Neural progenitor cell (in vitro differentiated cells): ENCODE measurements at places on chromosomes 7 and 10. TPM values are rescaled to one million over a fixed set of nuclear protein-coding genes. Genes with fewer than 3 reads are reported as not detected.

PTPRE gene
- 0.21 and 0.93 TPM in 2 replicates for total RNA-seq

MEOX2 gene
- 0.25 TPM in 1 of 2 replicates, not detected in the other for total RNA-seq

RELN gene
- 0.02 and 0.19 TPM in 2 replicates for total RNA-seq

DNAJC1 gene
- total RNA-seq: 24.9 and 55.3 TPM in 2 replicates

IGF2BP3 gene
- 172 and 242 TPM in 2 replicates for total RNA-seq

WASHC2C gene
- 24.6 and 33.0 TPM in 2 replicates for total RNA-seq

RAB19 gene
- total RNA-seq: 1.1 and 3.1 TPM in 2 replicates

CRHR2 gene
- 0.19 TPM in 1 of 2 replicates, not detected in the other for total RNA-seq

TMEM243 gene
- 21.0 and 30.6 TPM in 2 replicates for total RNA-seq

MYOZ1 gene
- 1.2 and 1.9 TPM in 2 replicates for total RNA-seq

MEIG1 gene
- not detected in 2 replicates for total RNA-seq

LRRC18 gene
- not detected in 2 replicates for total RNA-seq

LOXL4 gene
- total RNA-seq: 0.77 and 0.92 TPM in 2 replicates

AFAP1L2 gene
- total RNA-seq: 4.8 and 6.9 TPM in 2 replicates

ABI1 gene
- 35.1 and 43.1 TPM in 2 replicates for total RNA-seq

CTAGE4 gene
- 0.43 and 1.1 TPM in 2 replicates for total RNA-seq

TACR2 gene
- total RNA-seq: not detected in 2 replicates

ASB4 gene
- total RNA-seq: not detected in 2 replicates

C10orf67 gene
- not detected in 2 replicates for total RNA-seq

FGFR2 gene
- 76.3 and 99.1 TPM in 2 replicates for total RNA-seq

ZNF485 gene
- total RNA-seq: 4.7 and 5.4 TPM in 2 replicates

LDB3 gene
- total RNA-seq: 0.03 TPM in 1 of 2 replicates, not detected in the other

GIMAP6 gene
- total RNA-seq: not detected in 2 replicates

PNLIPRP1 gene
- not detected in 2 replicates for total RNA-seq

HEPACAM2 gene
- 0.09 TPM in 1 of 2 replicates, not detected in the other for total RNA-seq

THSD7A gene
- total RNA-seq: 0.22 and 0.28 TPM in 2 replicates

SEMA4G gene
- 2.3 and 5.4 TPM in 2 replicates for total RNA-seq

CALHM1 gene
- total RNA-seq: 0.06 TPM in 1 of 2 replicates, not detected in the other

OR2F2 gene
- not detected in 2 replicates for total RNA-seq

FAM241B gene
- 2.6 and 4.6 TPM in 2 replicates for total RNA-seq

RNF148 gene
- total RNA-seq: 0.11 and 0.40 TPM in 2 replicates

TUBAL3 gene
- total RNA-seq: not detected in 2 replicates

HSPA12A gene
- total RNA-seq: 5.3 and 5.6 TPM in 2 replicates

DIP2C gene
- total RNA-seq: 10.1 and 12.2 TPM in 2 replicates

ELFN1 gene
- 2.2 and 13.6 TPM in 2 replicates for total RNA-seq

XRCC2 gene
- 30.0 and 51.6 TPM in 2 replicates for total RNA-seq

OR2A1 gene
- total RNA-seq: not detected in 2 replicates

SEMA3E gene
- 2.0 and 5.5 TPM in 2 replicates for total RNA-seq

ACTR1A gene
- 86.9 and 133 TPM in 2 replicates for total RNA-seq

GNAT3 gene
- not detected in 2 replicates for total RNA-seq

MARVELD1 gene
- total RNA-seq: 7.1 and 21.9 TPM in 2 replicates

IDI2 gene
- not detected in 2 replicates for total RNA-seq

PRR15 gene
- total RNA-seq: 0.77 and 1.7 TPM in 2 replicates

UCN3 gene
- total RNA-seq: not detected in 2 replicates

NAT16 gene
- total RNA-seq: 0.28 TPM in 1 of 2 replicates, not detected in the other

ZNF853 gene
- 6.2 and 8.2 TPM in 2 replicates for total RNA-seq

COA1 gene
- total RNA-seq: 171 and 192 TPM in 2 replicates

PSD gene
- 0.09 and 2.8 TPM in 2 replicates for total RNA-seq

GFRA1 gene
- 14.0 and 14.6 TPM in 2 replicates for total RNA-seq

SSBP1 gene
- 219 and 402 TPM in 2 replicates for total RNA-seq

TMEM270 gene
- not detected in 2 replicates for total RNA-seq
